ENCODE measurements at places on chromosomes 4 and X. TPM values are rescaled to one million over a fixed set of nuclear protein-coding genes. Genes with fewer than 3 reads are reported as not detected.

Gene SULT1E1
- total RNA-seq = not detected

Gene WDR1
- 452 TPM for total RNA-seq

Gene ZBTB49
- total RNA-seq = 8.3 TPM

Gene ANXA10
- not detected for total RNA-seq

Gene CT45A5
- not detected for total RNA-seq

Gene STAP1
- total RNA-seq = 31.0 TPM

Gene LRIT3
- total RNA-seq = 0.15 TPM

Gene MTNR1A
- not detected for total RNA-seq

Gene MAGEB17
- total RNA-seq = not detected

Measured in activated CD4-positive, alpha-beta T cell treated with anti-CD3 and anti-CD28 coated beads, Interleukin-2, amount 10 ng/mL, durations not matched to agents 7 days and 5 days (primary cell).